ENCODE measurements at places on chromosomes 13 and 19.

GRCh38 chr19:13646758-13647157 is 117.6 kb upstream of the MRI1 start:
- H3K4me3 ChIP-seq: no peak overlapping the region
- peaks cover 1% of the 10 kb centered on the region for H3K36me3 ChIP-seq
- no peak overlapping the region for H3K27ac ChIP-seq
- no peak for DNase-seq
- H3K4me1 ChIP-seq: peaks cover 4% of the 10 kb centered on the region
- peaks cover 27% of the 10 kb centered on the region for H3K27me3 ChIP-seq

GRCh38 chr19:44212866-44213346 is 574 bp downstream of the ZNF227 start:
- no peaks in the 10 kb centered on the region for H3K27me3 ChIP-seq
- DNase-seq: no peak
- H3K36me3 ChIP-seq: peaks cover 32% of the 10 kb centered on the region
- H3K27ac ChIP-seq: peak overlapping the region; percentile 93

DNA sequence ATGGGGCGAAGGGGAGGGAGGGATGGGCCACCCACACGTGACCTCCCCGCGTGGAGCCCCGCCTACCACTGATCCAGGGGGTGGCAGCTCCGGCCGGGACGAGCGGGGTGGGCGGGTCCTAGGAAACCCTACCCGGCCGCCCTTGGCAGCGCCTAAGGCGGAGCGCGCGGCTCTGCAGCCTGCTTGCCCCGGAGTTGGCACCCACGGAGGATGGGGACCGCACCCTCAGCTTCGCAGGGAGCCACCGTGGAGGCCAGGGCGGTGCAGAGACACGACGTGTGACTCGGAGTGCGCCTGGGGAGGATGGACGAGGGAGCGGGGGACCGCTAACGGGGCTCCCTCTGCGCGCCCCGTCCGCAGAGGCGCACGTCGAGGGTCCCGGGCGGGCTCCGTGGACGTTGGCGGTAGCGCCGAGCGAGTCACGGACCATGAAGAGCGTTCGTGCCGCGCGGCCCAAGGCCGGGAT is at the start of gene RGS9BP:
RGS9BP (plus strand) TSS at position 129 of the 466 bp plus-strand sequence. CDS start 416 bp downstream, outside the sequence.
- H3K36me3 ChIP-seq: peaks cover 6% of the 10 kb centered on the region
- H3K4me1 ChIP-seq: peaks cover 32% of the 10 kb centered on the region
- peak within 1 kb of the TSS; percentile 87 for H3K4me3 ChIP-seq
- peak; percentile 45 for DNase-seq
- H3K27ac ChIP-seq: peak within 1 kb of the TSS; percentile 64
- peaks cover 9% of the 10 kb centered on the region for H3K27me3 ChIP-seq

DNA sequence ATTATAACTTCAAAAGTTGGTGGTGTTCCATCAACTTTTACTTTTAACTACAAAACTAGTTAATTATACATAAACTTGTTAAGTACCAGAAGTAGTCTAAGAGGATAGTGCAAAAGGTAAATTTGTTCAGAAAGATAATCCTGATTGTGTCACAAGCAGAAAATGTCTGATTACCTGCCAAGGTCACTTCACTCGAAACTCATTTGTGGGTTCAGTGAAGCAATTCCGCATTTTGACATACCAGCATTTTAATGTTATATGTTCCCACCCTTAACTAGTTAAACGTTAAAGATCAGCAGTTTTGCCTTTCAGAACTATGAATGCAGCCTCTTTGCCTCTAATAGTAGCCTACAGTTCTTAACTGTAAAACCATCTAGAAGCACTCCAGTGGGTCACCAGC is 5.6 kb downstream of the EDNRB start:
- no peak for DNase-seq
- no peak overlapping the region for H3K4me3 ChIP-seq
- no peaks in the 10 kb centered on the region for H3K36me3 ChIP-seq
- H3K27ac ChIP-seq: no peak overlapping the region

DNA sequence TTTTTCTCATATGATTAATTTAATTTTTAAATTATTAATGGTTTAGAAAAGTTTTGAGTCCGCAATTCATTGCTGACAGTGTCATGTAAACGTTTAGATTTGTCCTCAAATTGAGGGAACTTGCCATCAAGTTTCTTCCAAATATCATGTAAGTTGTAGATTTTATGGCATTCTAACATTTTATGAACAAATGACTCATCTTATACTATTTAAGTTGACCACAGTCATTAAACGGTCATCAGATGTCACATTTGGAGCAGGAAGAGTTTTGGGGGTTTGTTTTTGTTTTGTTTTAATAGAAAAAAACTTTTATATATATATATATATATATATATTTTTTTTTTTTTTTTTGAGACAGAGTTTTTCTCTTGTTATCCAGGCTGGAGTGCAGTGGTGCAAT is 4.3 kb downstream of the ZNF114 start:
- H3K4me3 ChIP-seq: no peak overlapping the region
- peaks cover 2% of the 10 kb centered on the region for H3K36me3 ChIP-seq
- H3K4me1 ChIP-seq: peaks cover 11% of the 10 kb centered on the region
- no peak overlapping the region for H3K27ac ChIP-seq
- H3K27me3 ChIP-seq: peaks cover 53% of the 10 kb centered on the region

DNA sequence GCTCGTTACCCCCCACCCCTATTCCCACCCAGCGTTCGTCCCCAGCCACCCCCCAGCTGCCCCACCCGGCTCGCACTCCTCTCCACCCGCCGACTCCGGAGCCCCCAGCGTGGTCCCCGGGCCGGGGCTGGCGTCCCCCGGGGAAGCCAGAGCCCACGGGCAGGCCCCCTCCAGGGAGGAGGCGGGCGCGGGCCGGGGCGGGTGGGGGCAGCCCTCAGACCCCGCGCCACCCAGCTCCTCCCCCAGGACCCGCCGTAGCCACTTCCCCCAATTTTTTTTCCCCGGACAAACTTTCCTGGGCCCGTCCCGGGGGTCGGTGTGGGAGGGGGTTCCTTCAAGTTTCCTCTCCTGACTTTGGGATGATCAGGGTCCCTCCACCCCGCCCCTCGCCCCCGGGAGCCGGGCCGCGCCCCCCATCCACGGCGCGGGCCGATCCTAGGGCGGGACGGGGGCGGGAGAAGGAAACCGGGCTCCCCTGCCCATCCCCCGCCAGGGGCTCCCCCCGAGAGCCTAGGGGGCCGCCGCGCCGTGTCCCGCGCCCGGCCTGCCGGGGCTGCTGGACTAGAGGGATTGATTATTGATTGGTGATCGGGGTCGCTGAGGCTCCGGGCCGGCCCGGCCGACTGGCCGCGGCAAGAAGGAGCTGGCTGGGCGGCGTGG is 927 bp upstream of the TSHZ3 start:
- no peak for DNase-seq
- H3K27ac ChIP-seq: no peak overlapping the region
- H3K4me3 ChIP-seq: peak overlapping the region; percentile 94
- H3K36me3 ChIP-seq: peaks cover 12% of the 10 kb centered on the region
- peaks cover 46% of the 10 kb centered on the region for H3K4me1 ChIP-seq

DNA sequence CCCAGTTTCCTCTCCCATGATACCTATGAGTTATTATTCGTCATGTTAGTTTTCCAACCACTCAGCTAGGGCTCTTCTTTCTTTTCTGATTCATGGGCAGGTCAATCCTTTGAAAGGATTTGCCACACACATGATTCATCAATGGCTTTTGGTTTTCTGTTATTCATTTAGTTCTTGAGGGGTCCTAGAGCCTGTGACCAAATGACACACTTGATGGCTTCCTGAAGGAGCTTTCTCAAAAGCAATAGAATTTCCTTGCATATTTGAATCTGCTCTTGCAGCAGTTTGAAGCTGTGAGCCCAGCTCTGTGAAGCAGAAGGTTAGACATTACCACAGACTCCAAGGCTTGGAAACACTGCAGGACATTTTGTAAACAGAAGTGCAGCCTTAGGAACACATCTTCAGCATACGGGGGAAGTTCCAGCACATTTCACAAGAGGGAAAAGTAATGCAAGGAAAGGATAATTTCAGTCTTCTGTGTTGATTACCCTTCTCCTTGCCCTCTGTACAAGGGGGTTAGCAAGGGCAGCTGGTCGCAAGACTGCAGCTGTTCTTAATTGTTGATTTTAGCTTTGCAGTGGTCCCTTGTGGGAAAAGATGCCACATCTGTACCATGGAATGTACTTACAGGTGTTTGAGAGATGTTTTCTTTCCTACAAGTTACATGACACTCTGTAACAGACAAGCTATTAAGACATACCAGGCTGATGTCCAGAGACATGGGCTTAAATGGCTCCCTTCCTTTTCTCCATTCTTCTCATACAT is 338.6 kb downstream of the KCNRG start:
- H3K27ac ChIP-seq: no peak overlapping the region
- H3K4me3 ChIP-seq: no peak overlapping the region
- H3K36me3 ChIP-seq: no peaks in the 10 kb centered on the region
- H3K4me1 ChIP-seq: peaks cover 37% of the 10 kb centered on the region

GRCh38 chr13:59229861-59230260 is 933.9 kb downstream of the DIAPH3 start:
- H3K36me3 ChIP-seq: no peaks in the 10 kb centered on the region
- H3K4me3 ChIP-seq: no peak overlapping the region
- H3K27me3 ChIP-seq: no peaks in the 10 kb centered on the region
- no peaks in the 10 kb centered on the region for H3K4me1 ChIP-seq

DNA sequence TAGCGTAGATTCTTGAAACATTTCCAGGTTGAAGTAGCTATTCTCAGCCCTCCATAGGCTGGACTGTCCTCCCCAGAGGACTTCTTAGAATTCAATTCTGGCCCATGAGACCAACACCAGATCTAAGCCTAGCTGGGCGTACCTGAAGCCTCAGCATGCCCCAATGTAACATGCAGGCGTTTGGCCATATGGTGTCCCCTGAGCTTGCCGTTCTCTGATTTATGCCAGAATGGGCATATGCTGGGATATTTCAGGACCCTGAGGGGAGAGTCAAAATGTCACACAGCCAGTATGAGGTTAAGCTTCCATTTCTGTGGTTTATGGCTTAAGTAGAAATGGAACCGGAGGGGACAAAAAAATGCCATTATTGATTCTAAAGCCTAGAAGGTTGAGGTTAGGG is 317.7 kb upstream of the OBI1 start:
- no peak overlapping the region for H3K27ac ChIP-seq
- no peak overlapping the region for H3K4me3 ChIP-seq
- no peaks in the 10 kb centered on the region for H3K4me1 ChIP-seq

DNA sequence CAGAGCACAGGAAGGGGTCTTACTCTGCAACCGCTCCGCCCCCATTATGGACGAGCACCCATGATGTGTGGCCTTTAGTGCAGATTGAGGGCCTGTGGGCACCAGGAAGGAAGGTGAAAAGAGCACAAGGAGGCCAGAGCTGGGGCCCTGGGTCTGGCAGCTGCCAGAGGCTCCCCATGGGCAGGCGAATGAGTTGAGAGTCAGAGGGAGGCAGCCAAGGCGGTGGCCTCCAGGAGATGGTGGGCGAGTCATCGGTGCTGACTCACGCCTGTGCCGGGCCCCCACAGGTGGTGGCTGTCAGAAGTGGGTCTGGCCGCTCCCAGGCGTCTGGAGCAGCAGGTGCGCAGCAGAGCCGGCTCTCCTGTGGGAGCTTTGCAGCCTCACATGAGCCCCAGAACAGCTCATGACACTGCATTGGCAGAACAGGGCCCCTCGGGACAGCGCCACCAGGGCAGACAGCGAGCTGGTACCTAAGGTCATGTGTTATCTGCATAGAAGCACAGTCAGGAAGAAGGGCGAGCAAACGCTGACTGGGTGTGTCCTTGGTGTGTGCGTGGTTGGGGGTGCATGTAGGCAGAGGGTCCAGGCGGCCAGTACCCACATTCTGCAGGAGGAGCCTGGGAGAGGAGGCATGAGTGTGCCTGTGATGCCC is 68.8 kb downstream of the CHST8 start:
- H3K4me3 ChIP-seq: no peak overlapping the region
- H3K4me1 ChIP-seq: no peaks in the 10 kb centered on the region
- no peak for DNase-seq
- H3K27me3 ChIP-seq: peaks cover 26% of the 10 kb centered on the region

DNA sequence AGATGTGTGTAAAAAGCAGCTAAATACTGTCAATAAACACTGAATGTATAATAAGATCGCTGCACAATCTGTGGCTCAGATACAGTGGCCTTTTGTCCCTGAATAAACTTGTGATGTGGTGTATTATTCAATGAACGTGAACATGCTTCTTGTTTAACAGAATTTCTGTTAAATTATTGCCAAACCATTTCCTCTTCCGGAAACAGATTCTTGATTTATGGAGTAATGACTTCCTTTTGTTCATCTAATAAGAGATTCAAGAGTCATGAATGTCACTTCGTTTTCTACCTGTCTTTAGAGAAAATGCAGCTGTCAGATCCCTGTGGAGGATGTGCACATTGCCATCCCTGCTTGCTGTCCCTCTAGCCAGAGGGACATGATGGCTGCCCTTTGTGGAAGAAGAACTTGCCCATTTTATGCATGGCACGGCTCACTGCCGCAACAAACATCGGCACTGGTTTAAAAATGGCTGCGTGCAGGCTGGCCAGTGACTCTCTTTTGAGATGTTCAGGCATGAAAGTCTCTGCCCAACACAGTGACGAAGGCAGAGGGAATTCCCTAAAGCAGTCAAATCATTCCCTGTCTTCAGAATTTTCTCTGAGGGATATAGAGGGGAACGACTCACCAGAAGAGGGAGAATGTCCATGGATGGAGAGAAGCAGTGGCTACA is 3.1 kb upstream of the TNFSF13B start:
- no peaks in the 10 kb centered on the region for H3K27me3 ChIP-seq
- H3K27ac ChIP-seq: peak overlapping the region; percentile 16
- peaks cover 26% of the 10 kb centered on the region for H3K4me1 ChIP-seq

GRCh38 chr13:98460516-98460915 is 116.4 kb downstream of the STK24 start:
- H3K36me3 ChIP-seq: peaks cover 54% of the 10 kb centered on the region
- H3K4me1 ChIP-seq: peaks cover 17% of the 10 kb centered on the region
- DNase-seq: no peak
- peak overlapping the region; percentile 73 for H3K27ac ChIP-seq

DNA sequence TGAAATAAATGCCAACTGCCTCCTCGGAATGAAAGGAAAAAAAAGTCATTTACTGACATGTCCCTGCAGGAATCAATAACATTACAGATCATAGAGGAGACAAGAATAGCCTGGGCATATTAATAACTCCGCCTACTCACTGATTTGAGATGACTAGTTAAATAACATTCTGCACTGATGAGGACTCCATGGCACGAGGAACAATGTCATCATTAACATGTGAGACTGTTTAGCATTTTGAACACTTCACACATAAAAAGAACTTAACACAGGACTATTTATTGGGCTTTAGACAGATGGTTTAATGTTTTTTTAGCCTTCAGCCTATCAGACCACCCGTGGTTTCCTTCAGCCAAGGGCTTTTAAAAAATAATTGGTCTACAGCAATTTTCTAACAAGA is 170.1 kb downstream of the OLFM4 start:
- H3K4me3 ChIP-seq: no peak overlapping the region
- DNase-seq: no peak
- H3K27me3 ChIP-seq: no peaks in the 10 kb centered on the region
- H3K36me3 ChIP-seq: no peaks in the 10 kb centered on the region
- no peak overlapping the region for H3K27ac ChIP-seq
- H3K4me1 ChIP-seq: no peaks in the 10 kb centered on the region

DNA sequence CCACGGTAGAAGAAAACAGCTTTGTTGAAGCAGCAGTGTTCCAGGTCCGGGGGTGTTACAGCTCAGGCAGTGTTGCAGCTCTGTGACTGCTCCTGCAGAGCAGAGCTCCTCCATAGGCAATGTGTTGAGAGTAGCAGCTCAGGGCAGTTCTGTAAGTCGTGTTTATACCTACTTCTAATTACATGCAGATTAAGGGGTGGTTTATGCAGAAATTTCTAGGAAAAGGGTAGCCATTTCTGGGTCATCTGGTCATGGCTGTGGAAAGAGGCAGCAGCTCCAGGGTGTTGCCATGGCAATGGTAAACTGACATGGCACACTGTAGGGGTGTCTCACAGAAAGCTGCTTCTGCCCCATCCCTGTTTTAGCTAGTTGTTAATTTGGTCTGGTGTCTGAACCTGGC is 316.4 kb downstream of the GPC5 start:
- no peaks in the 10 kb centered on the region for H3K27me3 ChIP-seq
- H3K4me1 ChIP-seq: no peaks in the 10 kb centered on the region
- H3K4me3 ChIP-seq: no peak overlapping the region
- DNase-seq: no peak
- no peaks in the 10 kb centered on the region for H3K36me3 ChIP-seq

Data from central memory CD8-positive, alpha-beta T cell (primary cell).